ENCODE measurements at places on chromosomes 6 and 20. TPM values are rescaled to one million over a fixed set of nuclear protein-coding genes. Genes with fewer than 3 reads are reported as not detected.

Gene SYNDIG1
- not detected for total RNA-seq

Gene F13A1
- total RNA-seq, result 0.34 TPM

Gene FUCA2
- 13.4 TPM for total RNA-seq

Gene GINM1
- total RNA-seq, result 22.8 TPM

Gene FAM209B
- total RNA-seq, result 1.8 TPM

Gene CHD6
- total RNA-seq, result 58.9 TPM

Gene ZNF217
- total RNA-seq, result 144 TPM

DNA sequence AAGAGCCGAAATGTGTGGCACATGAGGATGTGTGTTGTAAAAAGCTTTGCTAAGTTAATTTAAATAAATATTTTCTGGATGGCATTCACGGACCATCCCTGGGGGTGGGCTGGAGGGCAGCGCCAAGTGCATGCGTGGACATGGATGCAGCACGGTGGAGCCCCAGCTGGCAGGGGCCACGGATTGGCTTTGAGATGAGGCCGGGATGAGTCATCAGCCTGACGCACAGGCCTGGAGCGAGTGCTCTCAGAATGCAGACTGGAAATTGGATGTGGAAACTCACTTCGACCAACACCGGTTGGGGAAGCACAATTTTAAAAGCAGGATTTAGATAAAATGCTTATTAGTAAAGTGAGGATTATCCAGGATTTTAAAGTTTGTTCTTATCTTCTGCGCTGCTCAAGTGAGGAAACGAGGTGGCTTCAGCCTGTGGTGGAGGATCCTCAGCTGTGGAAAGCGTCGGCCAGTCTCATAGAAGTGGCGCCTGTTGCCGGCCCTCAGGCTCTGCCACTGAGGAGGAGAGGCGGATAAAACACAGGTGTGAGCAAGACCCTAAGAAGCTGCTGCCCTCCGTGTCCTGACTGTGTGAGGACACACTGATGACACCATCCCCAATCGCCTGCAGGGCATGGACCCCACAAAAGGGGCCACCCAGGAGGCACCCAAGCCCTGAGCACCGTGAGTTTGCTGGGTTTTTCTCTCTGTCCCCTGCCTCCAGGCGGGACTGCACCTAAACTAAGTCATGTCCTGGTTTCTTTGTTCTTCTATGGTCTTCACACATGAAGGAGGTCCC, 279.7 kb downstream of the CDH4 start:
- no peak for DNase-seq

GRCh38 chr20:40668449-40669228, 20.4 kb downstream of the MAFB start:
- DNase-seq, result no peak

DNA sequence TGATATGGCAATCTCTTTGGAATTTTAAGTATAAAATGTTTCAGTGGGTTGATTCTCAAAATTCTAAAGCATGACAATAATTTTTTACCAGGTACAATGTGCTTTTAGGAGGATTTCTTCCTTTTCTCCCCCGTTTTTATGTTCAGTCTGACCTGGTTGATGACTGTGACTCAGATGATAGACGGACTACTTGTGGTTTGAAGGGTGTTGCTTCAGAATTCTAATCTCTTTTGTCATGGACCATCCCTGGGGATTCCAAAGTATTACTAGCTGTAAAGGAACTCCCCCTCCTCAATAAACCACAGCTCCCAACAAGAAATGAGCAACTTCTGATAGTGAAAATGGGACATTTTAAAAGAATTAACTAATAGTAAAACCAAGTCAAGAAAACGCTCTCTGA, 34.9 kb upstream of the TNFAIP3 start:
- no peak for DNase-seq

DNA sequence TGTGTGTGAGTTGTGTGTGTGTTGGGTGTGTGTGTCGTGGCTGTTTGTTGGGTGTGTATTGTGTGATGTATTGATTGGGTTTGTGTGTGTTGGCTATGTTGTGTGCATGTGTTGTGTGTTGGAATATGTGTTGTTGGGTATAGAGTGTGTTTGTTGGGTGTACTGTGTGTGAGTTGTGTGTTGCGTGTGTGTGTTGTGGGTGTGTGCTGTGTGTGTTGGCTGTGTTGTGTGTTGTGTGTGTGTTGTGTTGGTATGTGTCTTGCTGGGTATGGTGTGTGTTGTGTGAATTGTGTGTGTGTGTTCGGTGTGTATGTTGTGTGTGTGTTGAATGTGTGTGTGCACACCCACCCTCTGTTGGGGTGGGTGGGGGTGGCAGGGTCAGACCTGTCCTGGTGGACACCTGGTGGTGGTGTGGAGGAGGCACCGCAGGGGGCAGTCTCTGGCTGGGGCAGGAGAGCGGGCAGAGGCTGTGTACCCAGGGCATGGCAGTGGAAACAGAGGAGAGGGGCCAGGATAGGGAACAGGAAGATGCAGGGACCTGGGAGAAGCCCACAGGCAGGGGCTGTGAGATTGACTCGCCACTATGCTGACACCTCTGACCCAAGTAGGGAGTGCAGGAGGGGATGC, 25.5 kb upstream of the PXDC1 start:
- DNase-seq, result no peak

GRCh38 chr6:33935439-33936080, 131.8 kb upstream of the MLN start:
- DNase-seq, result no peak

DNA sequence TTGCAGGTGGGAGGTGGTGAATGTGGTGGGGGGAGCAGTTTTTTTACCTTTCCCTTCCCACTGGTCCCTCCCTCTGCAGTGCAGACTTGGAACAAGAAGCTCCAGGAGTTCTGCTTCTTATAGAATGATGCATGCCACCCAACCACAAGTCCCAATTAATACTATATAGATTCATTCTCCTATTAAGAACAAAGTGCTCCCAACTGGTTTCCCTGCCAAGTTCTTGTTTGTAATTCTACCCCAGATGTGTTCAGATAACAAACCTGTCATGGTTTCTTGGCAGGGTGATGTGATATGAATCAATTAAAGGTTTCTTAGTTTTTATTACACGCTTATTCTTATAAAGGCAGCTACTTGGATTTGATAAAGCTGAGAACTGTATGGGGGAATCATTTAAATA, 23.9 kb downstream of the HDDC2 start:
- DNase-seq, result no peak

GRCh38 chr6:100999034-100999597, 118.0 kb upstream of the ASCC3 start:
- no peak for DNase-seq

GRCh38 chr20:20237093-20237959, 130.6 kb upstream of the INSM1 start:
- no peak for DNase-seq

GRCh38 chr20:10427060-10427692, 6.8 kb downstream of the MKKS start:
- DNase-seq, result no peak

DNA sequence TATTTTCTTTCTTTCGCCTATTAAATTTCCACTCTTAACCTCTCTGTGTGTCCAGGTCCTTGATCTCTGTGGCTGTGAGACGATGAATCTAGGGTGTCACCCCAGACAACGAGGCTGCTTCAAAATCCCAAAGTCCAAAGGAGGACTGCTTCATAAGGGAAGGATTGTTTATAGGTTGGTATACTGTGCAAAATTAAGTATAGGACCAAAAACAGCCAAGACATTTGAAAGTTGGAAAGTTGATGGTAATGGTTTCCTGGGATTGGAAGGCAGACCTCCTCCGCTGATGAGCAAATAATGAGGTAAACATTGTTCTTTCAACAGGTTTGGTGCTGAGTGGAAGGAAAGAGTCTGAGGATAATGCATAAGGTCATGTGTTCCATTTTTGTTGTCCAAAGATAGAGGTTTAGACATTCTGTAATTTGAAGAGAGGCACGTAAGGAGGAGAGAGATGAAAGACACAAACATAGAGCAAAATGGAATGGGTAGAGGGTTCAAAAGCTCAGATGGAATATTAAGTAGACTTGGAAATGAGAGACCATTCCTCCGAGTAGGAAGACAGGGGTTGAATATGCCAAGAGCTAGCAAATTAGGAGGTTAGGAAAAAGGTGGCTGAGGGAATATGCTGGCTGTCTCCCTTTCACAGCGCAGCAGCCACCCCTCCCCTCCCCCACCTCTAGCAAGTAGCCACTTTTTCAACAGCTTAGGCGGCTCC, 24.8 kb downstream of the ZNF311 start:
- no peak for DNase-seq

DNA sequence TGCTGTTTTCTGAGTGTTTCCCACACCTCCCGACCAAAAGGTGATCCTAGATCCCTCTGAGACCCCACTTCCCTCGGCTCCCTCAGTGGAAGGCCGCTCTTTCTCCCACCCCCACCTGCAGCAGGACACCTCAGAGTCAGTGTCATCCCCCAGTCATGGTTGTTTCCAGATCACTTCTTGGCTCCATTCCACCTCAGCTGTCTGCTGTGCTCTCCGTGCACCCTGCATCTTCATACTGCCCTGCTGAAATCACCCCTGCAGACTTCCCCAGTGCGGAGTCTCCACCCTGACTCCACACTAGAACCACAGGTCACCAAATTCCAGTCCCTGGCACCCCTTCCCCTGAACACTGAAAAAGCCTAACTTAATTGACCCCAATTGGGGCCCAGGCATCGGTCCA, 255.1 kb upstream of the CDYL start:
- DNase-seq, result no peak

DNA sequence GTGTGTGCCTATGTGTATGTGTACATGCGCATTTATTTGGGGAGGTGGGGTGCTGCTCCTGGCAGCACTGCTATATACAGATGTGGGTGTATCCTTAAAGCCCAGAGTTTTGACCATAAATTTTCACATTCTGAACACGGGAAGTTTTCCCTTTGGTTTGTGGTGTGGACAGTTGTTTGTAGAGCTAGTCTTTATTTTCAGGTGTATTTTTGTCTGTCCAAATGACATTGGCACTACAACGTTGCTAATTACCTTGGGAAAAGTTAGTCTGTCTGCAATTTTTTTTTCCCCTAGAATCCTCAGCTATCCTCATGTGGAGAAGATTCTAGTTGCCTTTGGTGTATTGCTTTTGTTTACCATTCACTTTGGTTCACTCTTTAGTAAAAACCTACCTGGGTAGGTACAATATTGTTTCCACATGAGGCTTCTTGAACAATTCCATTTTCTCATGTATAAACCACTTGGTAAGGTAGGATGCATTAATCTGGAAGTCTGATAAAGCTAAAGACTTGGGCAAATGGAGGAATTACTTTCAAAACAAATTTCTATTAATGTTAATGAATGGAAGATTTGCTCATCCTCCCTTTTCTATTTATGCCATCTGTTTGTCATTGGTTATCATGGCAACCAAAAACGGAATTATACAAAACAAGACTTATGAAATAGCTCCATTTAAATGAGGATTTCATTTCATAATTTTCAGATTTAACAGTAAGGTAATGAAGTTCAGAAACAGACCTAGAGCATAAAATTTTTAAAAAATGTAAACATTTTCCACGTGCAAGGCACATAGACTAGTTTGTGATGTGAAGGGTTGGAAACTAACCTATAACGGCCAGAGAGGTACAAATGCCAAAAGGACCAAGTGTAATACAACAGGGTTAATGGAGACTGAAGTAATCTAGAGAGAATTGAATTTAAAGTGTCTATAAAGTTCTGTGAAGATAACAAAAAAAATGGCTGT, 3.9 kb downstream of the CCN2 start:
- DNase-seq, result no peak

Measured in activated naive CD8-positive, alpha-beta T cell treated with anti-CD3 and anti-CD28 coated beads, Interleukin-2, amount 10 ng/mL, durations not matched to agents 7 days and 5 days (primary cell).